CD8-positive, alpha-beta memory T cell (primary cell): ENCODE measurements at places on chromosomes 4 and X. TPM values are rescaled to one million over a fixed set of nuclear protein-coding genes. Genes with fewer than 3 reads are reported as not detected.

HMGN5 gene
- 2.7 TPM for total RNA-seq

DNA sequence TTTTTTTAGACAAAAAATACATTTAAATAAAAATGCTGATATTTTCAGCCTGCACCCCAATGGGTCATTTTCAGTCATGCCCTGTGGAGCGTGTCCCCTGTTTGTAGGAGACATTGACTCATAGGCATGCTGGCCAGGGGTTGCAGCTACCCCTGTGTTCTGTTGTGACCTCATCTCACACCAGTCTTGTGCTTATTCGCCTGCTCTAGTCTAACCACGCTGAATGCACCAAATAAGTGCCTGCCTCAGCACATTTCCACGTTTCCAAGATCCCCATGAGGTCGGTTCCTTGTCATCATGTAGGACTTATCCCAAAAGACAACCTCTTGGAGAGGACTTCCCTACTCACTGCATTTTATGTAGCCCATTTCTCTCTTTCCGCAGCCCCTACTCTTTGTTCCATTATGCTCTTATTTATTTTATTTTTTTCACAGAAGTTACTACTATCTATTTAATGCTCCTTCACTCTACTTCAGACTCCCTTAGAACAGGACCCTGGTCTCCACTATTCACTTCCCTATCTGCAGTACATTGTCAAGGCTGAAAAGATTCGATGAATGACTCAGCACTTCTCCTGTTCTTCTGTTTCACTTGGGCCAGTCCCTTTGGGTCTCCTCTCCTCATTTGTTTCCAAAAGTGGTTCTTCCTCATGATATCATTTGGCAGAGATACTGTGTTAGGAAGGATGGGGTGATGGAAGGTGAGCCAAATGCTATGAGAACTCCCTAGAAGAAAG lies 109.7 kb downstream of the MSL3 start:
- no peak for DNase-seq

- DNase-seq = no peak
Observed at GRCh38 chr4:80927420-80927819, 103.1 kb upstream of the BMP3 start.

PABPC1L2A gene
- not detected for total RNA-seq

DNA sequence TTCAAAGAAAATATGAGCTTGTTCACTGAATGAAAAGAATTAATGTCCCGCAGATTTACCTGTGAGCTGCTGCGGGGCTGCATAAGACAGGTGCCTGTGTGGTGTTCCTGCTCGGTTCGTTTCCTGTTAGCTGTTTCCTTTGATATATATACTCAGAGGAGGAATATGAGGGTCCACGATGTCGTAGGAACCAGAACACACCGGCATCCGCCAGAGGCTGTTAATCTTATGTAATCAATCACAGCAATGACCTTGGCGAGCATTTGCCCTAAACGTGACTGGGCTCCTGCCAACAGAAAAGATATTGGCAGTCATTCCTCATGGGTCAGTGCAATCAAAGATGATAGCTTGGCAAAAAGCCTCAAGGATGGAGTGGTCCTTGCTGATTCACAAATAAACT lies 260.1 kb downstream of the EVC2 start:
- no peak for DNase-seq

GRCh38 chrX:70033348-70034051 lies 16.2 kb downstream of the AWAT2 start:
- no peak for DNase-seq

- peak; percentile 31 for DNase-seq
Observed at GRCh38 chr4:72302981-72303704, 265.9 kb downstream of the ADAMTS3 start.

DNA sequence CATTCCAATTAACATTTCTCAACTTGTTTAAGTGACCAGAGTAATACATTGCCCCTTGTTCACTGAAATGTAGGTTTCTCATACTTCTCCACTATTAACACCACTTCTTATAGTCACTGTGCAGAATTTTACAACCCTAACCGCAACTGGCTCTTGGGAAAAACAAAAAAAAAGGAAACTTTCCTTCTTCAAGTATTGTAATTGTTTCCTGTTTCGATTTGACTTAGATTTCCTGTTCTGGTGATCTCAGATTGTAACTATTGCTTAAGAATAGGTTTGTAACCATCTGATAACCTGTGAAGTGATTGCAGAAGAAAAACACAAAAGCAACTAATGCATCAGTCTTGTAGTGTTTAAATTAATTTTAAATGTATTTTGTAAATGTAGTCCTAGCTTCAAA lies 594.7 kb upstream of the GALNT7 start:
- no peak for DNase-seq

- peak; percentile 3 for DNase-seq
Observed at GRCh38 chrX:54921427-54922021, 900 bp downstream of the TRO start.

GRCh38 chr4:10983885-10984640 lies 299.5 kb upstream of the CLNK start:
- no peak for DNase-seq

DNA sequence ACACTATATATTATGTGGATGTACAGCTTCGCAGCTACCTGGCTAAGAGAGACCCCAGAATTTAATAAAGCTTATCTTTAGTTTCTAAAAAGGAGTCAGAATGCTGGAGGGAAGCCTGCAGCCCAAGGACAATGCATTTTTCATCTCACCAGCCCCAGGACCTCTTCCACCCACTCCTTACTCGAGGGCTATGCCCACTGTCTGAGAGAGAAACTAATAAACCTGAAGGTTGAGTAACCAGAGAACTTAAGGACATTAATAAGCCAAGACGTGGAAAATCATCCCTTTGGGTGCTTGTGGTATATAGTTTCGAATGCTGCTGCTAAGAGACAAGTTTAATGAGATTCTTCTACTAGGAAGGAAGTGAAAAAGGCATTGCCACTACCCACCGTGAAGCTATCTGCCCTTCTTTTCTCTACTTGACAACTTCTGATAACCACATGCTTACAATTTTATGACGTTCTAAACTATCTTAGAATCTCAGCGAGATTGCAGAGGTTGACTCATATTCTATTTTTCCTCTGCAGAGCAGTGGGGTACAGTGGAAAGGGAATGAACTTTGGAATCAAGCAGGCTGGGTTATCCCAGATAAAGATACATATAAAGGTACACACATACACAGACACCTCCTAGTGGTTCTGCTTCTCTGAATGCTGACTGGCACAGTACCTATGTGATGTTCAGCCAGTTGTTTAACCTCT lies 3.3 kb downstream of the RELL1 start:
- peak; percentile 19 for DNase-seq

FAM200B gene
- 10.0 TPM for total RNA-seq

- DNase-seq = no peak
Observed at GRCh38 chrX:618761-619450, 11.7 kb upstream of the SHOX start.

DNA sequence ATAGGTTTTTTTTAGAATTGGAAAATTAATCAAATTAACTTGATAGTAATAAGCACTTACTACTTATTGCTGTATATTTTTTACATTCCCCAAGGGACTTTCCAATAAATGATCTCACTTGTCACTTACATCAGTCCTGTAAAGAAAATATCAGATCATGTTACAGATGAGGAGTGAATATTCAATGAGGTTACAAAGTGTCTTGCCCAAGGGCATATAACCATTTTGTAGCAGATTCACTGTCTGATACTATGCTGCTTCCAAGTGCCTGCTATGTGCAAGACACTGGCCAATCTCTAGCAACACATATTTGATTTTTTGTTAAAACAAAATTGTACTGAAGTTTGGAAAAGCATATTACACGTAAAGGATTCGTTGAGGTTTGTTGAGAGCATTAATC lies 1287.7 kb downstream of the FAM133A start:
- DNase-seq = no peak

DNA sequence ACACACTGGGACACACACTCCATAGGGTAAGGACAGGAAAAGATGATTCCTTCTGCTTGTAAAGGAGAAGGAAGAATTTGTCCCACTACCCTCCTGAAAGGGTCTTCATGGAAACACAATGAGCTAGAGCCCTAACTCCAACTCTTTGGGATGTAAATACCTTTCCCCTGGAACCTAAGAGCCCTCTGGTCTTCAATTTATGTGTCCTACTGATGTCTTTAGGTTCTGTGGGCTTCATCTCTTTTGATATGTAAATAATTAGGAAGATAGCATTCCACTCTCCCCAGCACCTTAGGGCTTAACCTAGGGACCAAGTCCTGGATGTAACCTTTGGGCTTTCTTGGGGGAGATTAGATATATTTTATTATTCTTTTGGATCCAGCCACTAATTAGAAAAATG lies 38.3 kb downstream of the PF4 start:
- no peak for DNase-seq

DNA sequence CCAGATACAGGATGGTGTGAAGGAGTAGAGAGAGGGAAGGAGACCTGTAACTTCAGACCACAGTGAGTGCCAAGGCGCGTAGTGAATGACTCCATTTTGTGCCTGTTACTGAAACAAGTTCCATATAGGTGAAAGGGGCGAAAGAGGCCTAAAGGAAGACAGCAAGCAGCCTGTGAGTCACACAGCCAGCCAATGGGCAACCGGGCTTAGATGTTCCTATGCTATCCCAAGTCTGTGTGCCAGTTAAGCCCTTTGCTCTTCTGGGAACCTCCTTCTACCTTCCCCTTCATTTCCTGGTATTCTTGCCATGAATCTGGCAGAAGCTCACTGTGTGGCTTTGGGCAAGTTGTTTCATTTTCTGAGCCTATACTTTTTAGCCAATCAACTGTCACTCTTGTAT lies 161.8 kb upstream of the LDB2 start:
- no peak for DNase-seq

- no peak for DNase-seq
Observed at GRCh38 chr4:136935871-136936270, 596.4 kb downstream of the PCDH18 start.

KLB gene
- not detected for total RNA-seq

SRPX2 gene
- not detected for total RNA-seq

- no peak for DNase-seq
Observed at GRCh38 chrX:37776283-37776986, 3.4 kb upstream of the CYBB start.

NPNT gene
- not detected for total RNA-seq

DNA sequence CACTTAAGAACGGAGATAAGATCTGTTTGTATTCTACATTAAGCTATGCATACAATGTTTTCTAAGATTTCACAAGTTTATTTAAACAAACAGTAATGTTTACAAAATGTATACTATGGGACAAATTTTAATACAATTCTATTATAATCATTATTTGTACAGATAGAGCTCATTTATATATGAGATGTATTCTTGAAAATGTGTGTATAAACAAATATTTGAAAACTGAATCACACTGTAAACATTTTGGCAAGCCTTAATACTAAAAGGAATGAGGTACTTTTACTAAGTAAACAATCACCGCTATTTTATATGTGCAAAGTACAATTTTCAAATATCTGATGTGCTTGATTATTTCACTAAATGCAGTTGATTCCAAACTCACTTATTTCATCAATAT lies 119.2 kb upstream of the MAB21L2 start:
- no peak for DNase-seq

DNA sequence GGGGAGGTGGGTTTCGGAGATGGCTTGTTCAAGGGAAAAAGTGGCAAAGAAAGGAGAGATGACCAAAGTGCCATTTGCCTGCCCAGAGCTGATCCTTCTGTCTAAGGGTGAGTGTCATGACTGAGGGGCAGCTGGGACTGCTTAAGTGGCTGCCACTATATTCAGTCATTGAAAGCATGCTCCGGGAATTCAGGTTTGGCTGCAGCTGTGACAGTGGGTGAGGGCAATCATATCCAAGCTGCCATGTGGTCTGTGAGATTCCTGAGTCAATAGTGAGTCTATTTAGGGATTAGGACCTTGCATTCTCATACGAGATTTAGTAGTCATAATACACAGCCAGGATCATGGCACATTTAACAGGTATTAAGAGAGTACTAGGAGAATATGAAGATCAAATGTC lies 138.8 kb upstream of the BANK1 start:
- DNase-seq = no peak

DNA sequence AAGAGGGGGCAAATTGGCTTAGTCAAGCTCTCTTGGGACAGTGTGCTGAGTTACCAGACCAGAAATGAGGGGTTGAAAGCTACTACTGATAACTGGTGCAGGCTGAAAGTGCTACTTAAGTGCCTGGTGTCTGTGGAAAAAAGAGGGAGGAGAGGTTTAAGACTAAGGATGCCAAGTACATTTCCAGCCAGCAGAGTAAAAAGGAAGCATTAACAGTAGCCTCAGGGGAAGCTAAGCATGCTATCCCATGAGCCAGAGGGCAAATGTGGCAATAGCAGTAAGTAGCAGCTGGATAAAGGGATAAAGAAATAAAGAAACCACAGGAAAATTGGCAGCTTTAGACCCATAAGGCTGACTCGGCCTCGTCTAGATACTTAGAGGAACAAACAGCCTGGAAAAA lies 196.3 kb upstream of the MAB21L2 start:
- no peak for DNase-seq

DNA sequence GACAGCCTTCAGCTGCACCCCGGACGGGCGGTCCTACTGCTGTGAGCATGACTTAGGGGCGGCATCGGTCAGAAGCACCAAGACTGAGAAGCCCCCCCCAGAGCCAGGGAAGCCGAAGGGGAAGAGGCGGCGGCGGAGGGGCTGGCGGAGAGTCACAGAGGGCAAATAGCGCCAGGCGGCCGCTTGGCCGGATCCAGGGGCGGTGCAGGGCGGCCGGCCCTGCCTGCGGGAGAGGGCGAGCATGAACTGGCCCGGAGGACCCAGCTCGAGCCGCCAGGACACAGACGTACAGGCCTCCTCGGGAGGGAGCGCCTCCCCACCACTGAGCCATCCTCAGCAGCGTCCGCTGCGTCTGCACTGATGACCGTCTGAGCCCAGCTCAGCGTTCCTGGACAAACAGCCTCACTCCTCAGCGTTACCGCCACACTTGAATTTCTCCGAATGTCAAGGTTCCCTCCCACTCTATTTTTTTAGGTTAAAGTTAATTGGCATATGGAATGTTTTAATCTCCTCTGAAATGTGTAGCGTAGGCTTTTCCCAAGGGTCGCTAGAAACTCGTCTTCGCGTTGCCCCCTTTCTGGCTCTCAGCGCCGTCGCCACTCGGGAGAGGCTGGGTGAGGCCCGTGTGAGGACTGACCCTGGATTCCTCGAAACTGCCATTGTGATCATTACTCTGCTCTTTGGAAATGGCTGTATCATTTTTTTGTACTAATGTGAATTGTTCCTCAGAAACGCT lies 29.9 kb downstream of the NELFA start:
- DNase-seq = no peak

DNA sequence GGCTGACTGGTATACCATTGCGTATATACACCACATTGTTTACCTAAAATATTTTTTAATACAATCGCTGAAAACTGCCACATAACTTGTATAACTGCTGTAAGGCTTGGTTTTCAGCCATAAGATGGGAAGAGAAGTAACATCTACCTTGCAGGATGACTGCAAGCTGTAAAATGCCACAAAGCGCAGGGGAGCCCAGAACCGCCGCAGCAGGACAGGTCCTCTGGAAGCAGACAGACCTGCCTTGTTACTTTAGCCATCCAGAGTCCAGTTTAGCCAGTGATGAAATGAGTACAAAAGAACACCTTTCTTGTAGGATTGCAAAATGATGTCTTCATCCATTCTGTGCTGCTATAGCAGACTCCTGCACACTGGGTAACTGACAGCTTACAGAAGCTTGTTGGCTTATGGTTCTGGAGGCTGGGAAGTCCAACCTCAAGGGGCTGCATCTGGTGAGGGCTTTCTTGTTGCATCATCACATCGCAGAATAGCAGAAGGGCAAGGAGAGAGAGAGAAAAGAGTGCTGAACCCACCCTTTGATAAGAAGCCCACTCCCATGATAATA lies 4.1 kb upstream of the CTBP1 start:
- no peak for DNase-seq
